ENCODE measurements at places on chromosomes 13 and 19.

GRCh38 chr19:290372-291005 lies 714 bp downstream of the PLPP2 start:
- peak; percentile 61 for DNase-seq

DNA sequence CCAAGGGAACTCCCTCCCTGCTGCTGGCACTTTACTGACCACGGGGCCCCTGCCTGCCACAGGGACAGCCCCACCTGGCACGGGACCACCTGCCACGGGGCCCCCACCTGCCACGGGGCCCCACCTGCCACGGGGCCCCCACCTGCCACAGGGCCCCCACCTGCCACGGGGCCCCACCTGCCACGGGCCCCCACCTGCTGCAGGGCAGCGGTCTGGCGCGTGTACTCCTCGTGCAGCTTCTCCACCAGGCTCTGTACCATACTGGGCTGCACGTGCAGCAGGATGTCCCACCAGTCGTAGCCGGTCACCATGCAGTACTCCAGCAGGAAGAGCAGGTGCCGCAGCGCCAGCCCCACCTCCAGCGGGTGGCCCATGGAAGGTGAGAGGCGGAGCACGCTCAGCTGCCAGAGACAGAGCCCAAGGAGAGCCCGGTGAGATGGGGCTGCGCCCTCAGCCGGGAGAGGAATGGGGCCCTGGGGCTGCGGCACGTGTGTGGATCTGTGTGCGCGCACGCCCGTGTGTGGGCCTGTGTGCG lies 16.1 kb downstream of the MED16 start:
- no peak for DNase-seq

- peak; percentile 72 for DNase-seq
Measured at GRCh38 chr19:57664269-57665127, 4.2 kb upstream of the ZSCAN4 start.

GRCh38 chr13:50512474-50513299 lies 330.8 kb downstream of the DLEU7 start:
- peak; percentile 70 for DNase-seq

GRCh38 chr13:39941911-39942551 lies 286.6 kb downstream of the COG6 start:
- no peak for DNase-seq

DNA sequence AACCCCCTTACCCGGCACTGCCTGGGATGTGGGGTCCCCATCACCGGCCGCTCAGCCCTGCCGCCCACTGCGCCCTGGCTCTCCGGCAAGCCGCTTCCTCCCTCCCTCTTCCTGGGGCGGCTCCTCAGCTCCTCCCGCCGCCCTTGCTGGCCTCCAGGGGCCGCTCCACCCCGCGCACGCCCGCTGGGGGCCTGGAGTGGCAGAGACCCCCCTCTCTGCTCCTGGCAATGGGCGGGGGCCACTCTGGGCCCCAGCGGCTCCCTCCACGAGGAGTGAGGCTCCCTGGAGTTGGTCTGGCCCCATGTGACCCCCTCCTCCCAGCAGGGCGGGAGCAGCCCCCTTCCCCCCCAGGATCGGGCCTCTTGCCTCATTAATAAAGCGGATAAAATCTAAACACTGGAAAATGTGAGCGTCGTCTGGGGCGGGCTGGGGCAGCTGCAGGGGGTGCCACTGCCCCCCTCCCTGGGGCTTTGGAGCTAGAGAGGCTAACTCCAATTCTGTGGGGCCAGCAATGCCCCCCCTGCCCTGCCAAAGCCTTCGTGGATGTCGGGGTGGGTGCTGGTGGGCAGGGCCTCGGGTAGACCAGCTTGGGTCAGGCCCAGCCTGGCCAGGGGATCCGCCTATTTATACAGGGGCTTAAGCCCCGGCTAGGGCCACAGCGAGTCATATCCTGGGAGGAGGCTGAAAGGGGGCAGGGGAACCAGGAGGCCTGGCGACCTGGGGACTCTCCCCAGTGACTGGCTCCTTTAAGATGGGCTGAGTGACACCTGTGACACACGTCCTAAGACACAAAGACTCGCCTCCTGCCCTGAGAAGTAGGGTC lies at the start of gene PTGER1:
PTGER1 (minus strand) TSS at position 104 of the 823 bp plus-strand sequence. CDS start 1,034 bp downstream, outside the sequence.
- DNase-seq: no peak

DNA sequence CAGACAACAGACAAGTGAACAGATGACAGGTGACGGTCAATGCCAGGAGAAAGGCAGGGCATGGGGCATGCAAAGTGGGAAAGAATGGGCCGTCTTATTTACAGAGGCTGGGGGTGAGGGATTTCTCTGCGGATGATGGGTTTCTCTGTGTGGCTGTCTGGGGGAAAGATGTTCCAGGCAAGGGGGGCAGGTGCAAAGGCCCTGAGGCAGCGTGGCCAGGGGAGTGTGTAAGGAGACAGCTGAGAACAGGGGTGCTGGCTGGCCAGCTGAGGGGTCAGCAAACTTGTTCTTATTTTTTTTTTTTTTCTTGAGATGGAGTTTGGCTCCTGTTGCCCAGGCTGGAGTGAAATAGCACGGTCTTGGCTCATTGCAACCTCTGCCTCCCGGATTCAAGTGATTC lies 21.8 kb upstream of the RANBP3 start:
- DNase-seq: no peak

GRCh38 chr19:5309438-5310204 lies 31.0 kb downstream of the PTPRS start:
- no peak for DNase-seq

DNA sequence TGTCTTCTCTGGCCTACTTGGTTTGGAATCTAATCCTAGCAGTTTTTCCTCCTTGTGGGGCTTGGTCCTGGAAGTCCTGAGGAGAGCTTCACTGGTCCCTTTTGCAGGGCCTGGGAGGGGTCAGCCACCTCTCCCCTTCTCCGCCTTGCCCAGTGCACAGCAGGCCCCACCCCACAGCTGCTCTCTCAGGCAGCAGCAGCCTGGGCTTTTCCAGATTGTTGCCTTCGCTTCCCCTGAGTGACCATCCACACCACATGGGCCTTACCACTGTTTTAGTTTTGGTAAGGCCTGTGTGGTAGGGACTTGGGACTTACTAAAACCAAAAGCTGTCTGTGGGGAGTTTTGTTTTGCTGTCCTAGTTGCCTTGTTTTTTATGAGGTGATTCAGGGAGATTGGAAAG lies 11.5 kb downstream of the MPHOSPH8 start:
- no peak for DNase-seq

DNA sequence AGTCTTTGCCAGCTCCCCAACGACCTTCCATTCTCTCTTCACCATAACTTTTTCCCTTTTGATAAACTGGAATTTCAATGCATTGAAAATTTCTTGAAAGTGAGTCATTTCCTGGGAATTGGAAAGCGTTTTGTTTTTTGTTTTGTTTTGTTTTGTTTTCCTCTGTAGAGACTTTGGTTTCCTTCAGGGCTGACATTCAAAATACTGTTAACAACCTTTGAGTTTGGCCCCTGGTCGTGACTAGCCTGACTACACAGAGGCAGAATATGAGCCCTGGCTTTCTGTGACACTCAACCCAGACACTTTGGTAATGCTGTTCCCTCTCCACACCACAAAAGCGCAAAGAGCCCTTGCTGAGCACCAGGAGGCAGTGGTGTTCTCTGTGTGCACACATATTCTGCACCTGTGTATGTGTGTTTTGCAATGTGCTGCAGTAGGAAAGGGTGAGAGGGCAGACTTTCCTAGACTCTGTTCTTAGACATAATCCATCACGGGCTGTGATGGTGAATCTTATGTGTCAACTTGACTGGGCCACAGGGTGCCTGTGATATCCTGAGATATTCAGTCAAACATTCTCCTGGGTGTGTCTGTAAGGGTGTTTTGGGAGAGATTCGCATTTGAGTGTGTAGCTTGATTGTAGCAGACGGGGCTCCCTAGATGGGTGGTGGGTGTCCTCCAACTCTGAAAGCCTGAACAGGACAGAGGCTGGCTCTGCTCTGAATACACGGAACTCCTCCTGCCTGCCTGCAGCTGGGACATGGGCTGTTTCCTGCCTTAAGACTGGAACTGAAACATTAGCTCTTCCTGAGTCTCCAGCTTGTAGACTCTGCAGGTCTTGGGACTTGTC lies 29.5 kb upstream of the ANKRD10 start:
- DNase-seq: no peak

DNA sequence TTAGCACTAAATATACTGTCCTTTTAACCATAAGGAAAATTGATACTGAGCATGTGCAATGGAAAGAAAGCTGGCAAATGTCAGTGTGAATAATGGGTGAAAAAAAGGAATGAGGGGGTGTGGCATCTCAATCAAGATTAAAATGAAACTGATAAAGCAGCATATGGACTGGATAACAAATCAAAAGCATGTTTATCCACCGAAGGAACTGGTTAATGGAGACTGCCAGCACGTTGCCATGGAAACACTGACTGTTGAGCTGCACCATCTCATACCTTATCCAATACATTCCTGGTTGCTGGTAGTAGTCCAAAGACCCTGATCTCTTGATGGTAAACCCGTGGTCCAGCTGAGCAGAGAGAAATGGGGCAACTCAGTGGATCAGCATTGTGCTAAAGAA lies 311.4 kb upstream of the MAB21L1 start:
- DNase-seq: no peak

DNA sequence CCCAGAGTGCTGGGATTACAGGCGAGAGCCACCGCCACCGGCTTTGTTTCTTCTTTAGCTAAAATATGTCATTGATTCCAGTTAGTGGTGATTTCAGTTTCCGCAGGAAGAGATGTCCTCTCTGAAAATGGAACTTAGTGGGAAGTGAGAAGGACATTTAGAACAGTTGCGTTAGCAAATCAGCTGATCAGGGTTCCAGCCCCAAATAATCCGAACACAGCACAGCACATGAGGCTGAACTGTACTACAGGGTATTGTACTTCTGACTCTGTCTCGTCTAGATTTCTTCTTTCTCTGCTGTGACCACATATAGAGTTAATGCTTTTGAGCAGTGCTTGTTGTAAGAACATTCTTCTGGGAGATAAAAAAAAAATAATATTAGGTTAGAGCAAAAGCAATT lies 314.4 kb downstream of the MYO16 start:
- DNase-seq: no peak

DNA sequence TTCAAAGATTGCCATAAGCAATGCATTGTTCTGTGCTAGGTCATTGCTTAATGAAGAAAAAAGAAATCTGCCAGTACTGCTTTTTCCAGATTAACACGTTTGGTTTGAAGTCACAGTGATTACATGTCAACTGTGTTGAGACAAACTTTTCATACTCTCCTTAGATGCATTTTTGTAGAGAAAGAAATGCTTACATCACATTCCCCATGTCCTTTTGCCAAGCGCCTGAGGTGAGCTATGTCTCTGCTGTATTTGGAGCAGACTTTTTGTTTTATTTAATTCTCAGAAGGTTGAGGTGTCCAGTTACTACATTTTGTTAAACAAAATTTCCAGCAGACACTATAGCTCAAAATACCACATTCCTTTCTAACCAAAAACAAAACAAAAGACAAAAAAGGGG lies 16.2 kb downstream of the LACC1 start:
- DNase-seq: no peak

- DNase-seq: no peak
Measured at GRCh38 chr19:54252243-54252642, 4.8 kb downstream of the LILRB5 start.

DNA sequence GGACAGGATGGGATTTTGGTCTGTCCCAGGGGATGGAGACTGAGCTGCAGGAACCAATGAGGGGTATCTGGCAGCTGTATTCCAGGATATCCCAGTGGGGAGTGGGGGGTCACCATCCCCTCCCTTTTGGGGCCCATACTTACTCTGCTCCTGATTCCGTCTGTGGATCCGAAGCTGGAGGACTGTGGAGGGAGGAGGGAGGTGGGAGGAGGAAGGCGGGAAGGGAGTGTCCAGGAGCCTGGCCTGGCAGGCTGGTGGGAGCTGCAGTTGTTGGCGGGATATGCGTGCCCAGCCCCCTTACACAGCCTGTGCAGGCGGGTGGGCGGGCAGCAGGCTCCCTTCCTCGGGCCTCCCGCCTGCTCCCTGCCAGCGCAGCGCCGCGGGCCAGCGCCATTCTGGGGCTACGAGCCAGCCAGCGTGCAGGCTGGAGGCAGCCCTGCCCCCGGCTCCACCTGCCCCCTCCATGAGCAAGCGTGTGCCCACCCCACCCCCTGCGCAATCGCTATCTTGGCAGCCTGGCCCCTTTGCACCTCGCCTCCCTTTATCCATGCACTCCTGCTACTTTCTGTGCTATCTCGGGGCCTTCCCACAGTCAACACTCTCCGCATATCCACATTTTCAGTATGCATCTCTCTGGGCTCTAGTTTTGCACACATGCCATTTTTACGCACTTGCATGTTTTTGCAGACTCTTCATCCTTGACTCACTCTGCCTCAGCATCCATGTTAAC lies 2.8 kb downstream of the MAMSTR start:
- DNase-seq: no peak

- peak; percentile 71 for DNase-seq
Measured at GRCh38 chr19:38949580-38950367, 19.0 kb downstream of the MRPS12 start.

DNA sequence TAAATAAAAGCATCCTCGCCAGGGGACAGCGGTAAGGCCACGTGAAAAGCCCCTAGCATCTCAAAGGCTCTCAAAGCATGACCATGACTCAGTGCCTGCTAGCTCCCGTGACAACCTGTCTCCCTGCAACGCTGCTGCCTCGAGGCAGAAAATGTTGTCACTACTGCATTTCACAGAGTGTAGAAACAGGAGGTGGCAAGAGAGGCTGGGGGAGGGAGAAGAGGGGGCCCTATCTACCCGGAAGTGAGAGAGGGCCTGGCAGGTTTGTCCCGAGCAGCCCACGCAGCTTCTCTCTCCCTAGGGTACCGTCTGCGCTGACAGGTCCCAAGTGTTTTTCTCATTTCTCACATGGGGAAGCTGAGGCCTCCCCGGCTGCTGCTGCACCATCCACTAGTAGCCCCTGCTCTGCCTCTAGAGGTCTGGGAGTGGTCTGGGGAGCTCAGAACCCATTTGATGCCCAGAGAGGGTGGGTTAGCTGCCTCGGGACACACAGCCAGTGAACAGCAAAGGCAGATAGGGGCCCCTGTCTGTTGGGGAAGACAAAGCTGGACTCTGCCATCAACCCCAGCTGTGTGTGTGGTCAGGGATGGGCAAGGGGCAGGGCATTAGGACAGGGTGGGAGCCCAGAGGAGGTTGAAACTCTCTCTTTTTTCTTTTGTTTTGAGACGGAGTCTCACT lies 3.7 kb downstream of the TINCR start:
- no peak for DNase-seq

DNA sequence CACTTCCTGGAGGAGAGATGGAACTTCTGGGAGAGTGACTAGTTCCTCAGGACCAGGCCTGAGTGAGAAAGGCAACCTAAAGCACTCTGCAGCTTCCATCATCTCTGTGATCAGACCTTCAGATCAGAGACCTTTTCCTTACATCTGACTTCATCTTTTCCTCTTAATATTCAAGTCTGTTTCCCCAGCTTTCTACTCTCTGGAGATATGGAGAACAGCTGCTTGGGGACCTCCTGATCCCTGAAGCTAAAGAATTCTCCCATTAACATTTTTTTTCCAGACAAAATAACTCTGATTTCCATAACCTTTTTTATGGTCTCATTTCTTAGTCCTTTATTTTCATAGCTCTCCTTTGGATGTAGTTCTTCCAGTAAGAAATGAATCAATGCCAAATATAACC lies 133.4 kb upstream of the FNDC3A start:
- DNase-seq: no peak

All from thyroid gland (tissue), 4 donors.